NCI-H2081 treated with DMSO at 0.1 percent for 48 hours (cell line): ENCODE measurements at places on chromosomes 1 and 21.

GRCh38 chr1:98559291-98559690, 102.2 kb upstream of the SNX7 start:
- DNase-seq: no peak

- no peak for DNase-seq
Observed at GRCh38 chr21:31888936-31889371, 16.1 kb downstream of the HUNK start.

DNA sequence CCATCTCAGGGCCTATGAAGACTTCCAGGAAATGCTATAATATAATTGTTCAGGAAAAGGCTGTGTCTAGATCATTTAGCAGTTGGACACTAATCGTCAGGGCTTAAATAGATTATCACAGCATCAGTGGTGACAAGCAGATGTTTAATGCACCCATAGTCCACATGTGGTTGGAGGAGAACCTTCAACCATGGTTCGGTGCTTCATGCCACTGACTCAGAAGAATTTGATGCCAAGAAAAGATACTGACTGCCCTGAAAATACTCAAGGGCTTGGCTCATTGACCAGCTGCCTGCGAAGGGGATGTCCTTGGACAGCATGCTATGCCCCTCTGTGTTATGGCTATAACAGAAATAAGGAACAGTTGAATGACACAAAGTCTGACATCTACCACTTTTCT, 175.7 kb downstream of the HHIPL2 start:
- no peak for DNase-seq

DNA sequence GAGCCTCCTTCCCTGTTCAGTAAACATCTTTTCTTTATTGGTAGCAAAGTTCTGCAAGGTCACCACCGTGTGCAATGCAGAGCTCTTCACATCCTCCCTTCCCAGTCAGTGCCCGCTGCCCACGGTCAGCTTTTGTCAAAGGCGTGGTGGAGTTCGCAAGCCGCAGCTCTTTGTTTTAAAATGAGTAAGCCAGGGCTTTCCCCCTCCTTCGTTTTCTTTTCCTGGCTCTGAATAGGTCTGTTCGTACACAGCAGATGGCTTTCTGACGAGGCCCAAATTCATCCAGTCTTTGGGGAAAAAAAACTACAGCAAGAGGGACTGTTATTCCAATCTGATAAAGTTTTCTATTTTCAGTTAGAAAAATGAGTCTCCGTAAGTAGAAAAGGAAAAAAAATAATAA, 153.2 kb downstream of the LRIG2 start:
- DNase-seq: no peak

- no peak for DNase-seq
Observed at GRCh38 chr1:43284546-43285110, 753 bp downstream of the C1orf210 start.

DNA sequence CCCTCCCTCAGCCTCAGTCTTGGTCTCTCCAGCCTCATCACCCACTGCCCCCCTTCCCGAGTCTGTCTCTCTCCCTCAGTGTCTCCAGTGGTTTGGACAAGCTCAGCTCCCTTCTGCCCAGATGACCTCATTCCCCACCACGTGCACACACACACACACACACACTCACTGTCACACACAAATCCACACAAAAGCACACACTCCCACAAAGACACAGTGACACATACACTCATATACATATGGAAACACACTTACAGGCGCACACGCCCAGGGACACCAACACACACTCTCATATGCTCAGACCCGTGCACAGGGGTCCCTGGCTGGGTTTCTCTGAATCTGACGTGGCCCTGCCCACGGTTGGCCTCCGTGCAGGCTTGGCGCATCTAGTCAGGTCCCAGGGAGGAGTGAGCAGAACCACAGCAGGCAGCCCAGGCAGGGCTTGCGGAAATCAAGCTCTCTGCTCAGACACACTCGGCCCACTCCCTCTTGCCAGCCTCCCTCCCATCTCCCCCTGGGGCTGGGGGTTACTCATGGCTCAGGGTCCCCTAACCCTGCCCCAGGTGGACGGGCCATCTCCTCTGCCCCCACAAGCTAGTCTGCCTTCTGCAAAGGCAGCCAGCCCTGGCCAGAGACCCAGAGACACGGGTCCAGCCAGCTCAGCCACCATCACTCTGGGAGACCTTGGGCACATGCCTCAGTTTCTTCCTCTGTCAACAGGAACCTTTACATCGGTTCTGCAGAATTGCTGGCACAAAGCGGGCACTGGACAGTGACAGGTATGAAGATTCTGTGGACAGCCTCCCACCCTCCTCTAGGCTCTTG, 38.5 kb upstream of the FAM131C start:
- no peak for DNase-seq

DNA sequence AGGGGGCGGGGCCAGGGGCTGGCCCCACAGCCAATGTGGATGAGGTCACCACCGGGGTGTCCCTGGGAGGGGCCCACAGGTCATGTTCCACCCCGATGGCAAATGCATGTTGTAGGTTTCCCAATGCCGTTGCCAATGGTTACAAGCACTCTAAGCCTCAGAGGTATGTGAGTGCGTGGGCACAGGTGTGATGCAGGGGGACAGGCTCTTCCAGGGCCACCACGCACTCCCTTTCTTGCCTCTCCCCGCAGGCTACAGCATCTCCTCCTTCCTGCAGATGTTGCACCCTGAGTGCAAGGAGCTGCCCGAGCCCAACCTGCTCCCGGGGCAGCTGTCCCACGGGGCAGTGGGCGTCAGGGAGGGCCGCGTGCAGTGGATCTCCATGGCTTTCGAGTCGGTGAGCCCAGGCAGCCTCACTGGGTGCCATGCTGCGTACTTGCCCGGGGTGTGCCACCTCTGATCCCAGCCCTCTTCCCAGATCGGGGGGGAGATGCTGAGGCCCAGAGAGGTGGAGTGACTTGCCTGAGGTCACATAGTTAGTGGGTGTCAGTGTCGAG, 52.4 kb downstream of the DISP3 start:
- DNase-seq: no peak

GRCh38 chr1:147334292-147334691, 91.8 kb downstream of the CHD1L start:
- peak; percentile 62 for DNase-seq

- DNase-seq: no peak
Observed at GRCh38 chr1:149962736-149963135, 26.1 kb upstream of the MTMR11 start.

- DNase-seq: no peak
Observed at GRCh38 chr1:1358433-1359271, at the start of gene MXRA8. Gene MXRA8 (minus strand): TSS chr1:1358555. CDS start chr1:1358504, 51 bp downstream.

- DNase-seq: no peak
Observed at GRCh38 chr1:25771221-25772114, 28.5 kb upstream of the SELENON start.

DNA sequence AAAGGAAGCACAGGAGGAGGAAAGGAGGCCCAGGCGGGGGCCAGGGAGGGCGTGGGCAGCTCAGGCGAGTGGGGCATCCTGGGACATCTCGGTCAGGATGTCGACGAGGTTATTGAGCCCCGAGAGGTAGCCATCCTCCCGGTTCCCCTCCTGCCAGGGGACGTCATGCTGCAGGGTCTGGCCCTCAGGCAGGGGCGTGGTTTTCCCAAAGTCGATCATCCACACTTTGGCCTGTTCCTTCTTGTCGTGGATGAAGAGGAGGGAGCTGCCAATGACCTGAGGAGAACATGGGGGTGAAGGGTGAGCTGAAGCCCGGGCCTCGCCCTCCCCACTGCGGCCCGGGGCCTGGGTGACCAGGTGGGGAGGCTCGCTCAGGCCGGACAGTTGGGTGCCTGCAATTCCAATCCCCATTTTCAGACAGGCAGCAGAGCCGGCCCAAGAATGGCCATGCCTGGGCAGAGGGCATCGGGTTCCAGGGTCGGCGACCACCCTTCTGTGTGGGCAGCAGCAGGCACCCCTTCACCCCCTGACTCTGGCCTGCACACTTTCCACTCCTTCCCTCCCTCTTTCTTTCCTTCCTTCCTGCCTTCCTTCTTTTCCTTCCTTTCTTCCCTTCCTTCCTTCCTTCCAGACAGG, 86.2 kb downstream of the STUM start:
- DNase-seq: no peak

DNA sequence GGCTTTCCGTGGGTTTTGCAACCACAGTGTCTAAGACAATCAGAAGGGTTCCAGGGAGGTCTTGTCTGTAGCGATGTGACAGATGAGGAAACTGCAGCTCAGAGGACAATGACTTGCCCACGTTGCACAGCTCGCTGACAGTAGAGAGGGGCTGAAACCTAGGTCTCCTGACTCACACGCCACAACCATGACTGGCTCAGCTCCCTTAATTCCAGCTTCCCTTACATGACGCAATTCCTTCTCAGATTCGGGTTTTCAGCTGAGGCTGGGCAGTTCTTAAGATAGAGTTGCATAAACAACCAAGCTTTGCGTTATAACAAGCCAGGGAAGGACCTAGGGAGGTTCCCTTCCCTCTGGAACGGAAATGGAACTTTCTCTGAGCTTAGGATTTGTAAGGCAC, 36.3 kb downstream of the DHCR24 start:
- no peak for DNase-seq

- peak; percentile 65 for DNase-seq
Observed at GRCh38 chr1:26035203-26035958, 10.5 kb downstream of the SLC30A2 start.

- DNase-seq: no peak
Observed at GRCh38 chr1:101957771-101958170, 39.0 kb downstream of the OLFM3 start.

DNA sequence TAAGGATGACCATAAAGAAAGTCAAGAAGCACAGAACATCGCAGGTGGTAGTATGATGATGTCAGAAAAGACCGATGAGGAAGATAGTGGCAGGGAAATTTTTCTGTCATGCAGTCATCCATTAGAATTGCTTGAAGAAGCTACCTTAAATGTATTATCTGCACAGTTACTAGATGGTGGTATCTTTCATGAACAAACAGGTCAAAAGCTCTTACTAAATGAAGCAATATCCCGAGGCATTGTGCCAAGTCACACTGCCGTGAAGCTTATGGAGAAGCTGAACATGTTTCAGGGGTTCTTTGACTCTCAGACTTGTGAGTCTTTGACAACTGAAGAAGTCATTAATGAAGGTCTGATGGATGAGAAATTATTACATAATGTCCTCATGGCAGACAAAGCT, 128.8 kb downstream of the MACF1 start:
- DNase-seq: no peak

DNA sequence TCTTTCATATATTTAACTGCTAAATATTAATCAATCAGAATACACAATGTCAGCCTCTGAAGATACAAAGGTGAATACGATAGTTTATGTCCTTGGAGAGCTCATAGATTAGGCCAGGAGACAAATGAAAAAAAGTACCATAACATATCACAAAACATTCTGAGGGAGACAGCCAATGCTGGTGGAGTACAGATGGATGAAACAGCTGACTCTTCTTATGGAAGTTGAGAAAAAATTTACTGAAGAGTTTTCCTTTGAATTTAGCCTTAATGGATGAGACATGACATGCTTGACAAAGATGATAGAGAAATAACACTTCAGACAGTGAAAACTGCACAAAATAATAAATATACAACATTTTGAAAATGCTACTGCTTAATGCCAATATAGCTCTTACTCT, 193.5 kb downstream of the PDE4B start:
- no peak for DNase-seq

GRCh38 chr1:45938029-45938428, 134.6 kb downstream of the MAST2 start:
- no peak for DNase-seq

GRCh38 chr1:230220478-230220877, 153.4 kb downstream of the GALNT2 start:
- no peak for DNase-seq

DNA sequence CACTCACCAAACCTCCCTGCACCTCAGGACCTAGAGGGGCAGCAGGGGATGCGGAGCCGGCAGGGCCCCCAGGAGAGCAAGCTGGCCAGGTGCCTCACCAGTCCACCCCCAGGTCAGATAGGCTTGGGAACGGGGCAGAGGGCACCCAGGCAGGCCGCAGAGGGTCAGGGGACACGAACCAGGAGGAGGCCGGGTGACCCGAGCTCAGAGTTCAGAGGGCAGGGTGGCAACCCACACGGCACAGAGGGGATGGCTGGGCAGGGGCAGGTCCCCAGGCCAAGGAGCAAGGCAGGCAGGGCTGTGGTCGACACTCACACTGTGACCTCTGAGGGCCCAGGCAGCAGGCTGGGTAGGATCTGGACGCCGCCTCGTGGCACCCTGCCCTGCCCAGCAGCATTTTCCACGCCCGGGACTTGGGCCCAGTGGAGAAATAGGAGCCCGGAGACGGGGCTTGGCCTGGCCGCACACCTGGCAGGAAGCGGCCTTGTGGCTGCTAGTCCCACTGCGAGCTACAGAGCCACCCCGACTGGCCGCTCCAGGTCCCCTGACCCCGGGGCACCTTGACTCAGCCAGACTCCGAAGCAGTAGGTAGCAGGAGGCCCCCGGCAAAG, 5.3 kb downstream of the DVL1 start:
- no peak for DNase-seq

- DNase-seq: no peak
Observed at GRCh38 chr1:90710579-90711536, 6.2 kb downstream of the BARHL2 start.

GRCh38 chr1:36864182-36864822, 170.0 kb downstream of the GRIK3 start:
- no peak for DNase-seq

GRCh38 chr1:100387657-100388350, 35.5 kb downstream of the CDC14A start:
- DNase-seq: no peak

GRCh38 chr21:22056904-22057303, 1058.7 kb downstream of the NCAM2 start:
- DNase-seq: no peak

DNA sequence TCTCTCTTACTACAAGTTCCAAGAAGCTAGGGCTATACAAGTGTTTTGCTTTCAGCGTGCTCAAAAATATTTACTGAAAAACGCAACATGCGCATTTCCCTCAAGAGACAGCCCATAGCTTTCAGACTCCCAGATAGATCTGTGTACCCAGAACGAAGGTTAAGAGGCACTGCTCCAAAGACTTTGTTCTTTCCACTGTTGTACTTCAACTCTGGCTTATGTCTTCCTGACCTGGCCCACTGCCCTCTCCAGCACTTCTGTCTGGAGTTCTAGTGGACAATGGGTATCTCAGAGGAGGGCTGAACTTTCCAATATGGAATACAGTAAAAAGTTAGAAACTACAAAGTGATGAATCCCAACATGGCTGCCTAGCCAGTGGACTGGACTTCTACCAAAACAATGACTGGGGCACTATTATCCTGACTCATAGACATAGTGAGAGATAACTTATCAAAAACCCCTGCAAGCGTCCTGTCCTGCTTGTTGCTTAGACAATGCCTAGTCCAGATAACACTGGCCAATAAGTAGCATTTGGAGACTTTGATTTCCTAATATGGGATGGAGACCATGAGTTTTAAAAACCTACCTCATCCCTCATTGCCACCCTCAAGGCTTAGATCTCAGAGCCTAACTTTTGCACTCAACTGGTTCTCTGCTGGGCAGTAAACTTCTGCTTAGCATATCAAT, 8.8 kb upstream of the ADAR start:
- no peak for DNase-seq

GRCh38 chr1:202212787-202213186, 19.2 kb downstream of the LGR6 start:
- no peak for DNase-seq

DNA sequence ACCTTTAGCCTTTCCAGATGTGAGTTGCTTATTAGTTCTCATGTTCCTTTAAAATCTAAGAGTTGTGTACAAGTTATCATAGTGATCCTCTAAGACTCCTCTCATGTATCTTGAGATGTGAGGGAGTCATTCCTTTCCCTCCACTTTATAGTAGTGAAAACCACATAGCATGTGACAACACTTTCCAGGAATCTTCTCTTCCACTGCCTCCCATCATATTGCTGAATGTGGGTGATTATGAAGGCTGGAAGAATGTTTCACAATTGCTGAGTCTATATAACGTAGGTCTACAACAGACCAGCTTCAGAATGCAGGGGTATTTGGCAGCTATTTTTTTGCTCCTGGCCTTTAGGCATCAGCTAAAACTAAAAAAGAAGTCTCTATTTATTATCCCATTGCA, 44.7 kb upstream of the LRRC7 start:
- DNase-seq: no peak
